HCT116 (cell line): ENCODE measurements at places on chromosomes 16 and 17. TPM values are rescaled to one million over a fixed set of nuclear protein-coding genes. Genes with fewer than 3 reads are reported as not detected.

The UBE2Z gene
- 119 TPM for total RNA-seq

The GPR139 gene
- total RNA-seq, result not detected

The RRAD gene
- 2.2 TPM for total RNA-seq

The C1QL1 gene
- total RNA-seq, result 3.5 TPM

The ITGB4 gene
- total RNA-seq, result 568 TPM

The APOBR gene
- total RNA-seq, result 0.05 TPM

The TERB1 gene
- total RNA-seq, result not detected

The CCDC144A gene
- total RNA-seq, result 0.20 TPM

The MYH8 gene
- total RNA-seq, result not detected

The PERCC1 gene
- not detected for total RNA-seq

The ZNF750 gene
- not detected for total RNA-seq

The CD79B gene
- total RNA-seq, result 0.59 TPM

The TGFB1I1 gene
- 8.7 TPM for total RNA-seq

The ZP2 gene
- not detected for total RNA-seq

The LCMT1 gene
- total RNA-seq, result 52.4 TPM

The PITPNM3 gene
- total RNA-seq, result 4.2 TPM

The ARHGDIG gene
- total RNA-seq, result not detected

The C16orf89 gene
- 0.49 TPM for total RNA-seq

The CMC2 gene
- 119 TPM for total RNA-seq
